H1 (cell line): ENCODE measurements at places on chromosomes 5 and 9. TPM values are rescaled to one million over a fixed set of nuclear protein-coding genes. Genes with fewer than 3 reads are reported as not detected.

DNA sequence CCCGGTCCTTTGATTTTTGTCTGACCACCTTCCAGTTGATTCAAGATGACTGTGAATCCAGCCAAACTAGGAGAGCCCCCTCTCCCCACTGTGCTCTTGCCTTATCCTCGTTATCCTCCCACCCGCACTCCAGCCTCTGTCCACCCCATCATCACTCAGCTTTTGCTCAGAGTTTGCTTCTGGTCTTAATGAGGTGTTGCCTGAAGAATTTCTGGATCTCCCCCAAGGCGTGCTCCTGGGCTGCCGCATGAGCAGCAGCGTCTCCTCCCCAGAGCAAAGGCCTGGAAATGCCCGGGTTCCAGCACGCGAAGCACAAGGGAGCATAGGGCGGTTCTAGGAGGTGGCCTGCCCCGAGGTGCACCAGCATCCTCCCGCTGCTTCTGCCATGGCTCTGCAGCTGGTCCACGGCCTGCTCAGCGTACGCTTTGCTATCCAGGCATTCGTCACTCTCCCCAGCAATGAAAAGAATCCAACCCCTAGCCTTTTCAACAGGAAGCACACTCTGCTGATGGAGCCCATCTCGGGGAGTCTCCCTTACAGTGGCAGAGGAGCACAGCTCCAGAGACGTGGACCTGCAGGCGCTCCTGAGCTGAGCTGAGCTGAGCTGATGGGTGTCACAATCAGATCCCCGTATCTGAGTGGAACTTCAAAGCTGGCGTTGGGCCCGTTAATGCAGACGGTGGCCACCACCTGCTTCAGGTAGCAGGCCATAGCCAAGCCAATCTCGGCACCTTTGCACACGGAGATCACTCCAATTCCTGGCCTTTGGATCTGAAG lies 50.7 kb downstream of the BAAT start:
- H3K4me1 ChIP-seq, result no peaks in the 10 kb centered on the region
- no peaks in the 10 kb centered on the region for H3K27me3 ChIP-seq
- no peak for DNase-seq
- no peaks in the 10 kb centered on the region for H3K36me3 ChIP-seq

DNA sequence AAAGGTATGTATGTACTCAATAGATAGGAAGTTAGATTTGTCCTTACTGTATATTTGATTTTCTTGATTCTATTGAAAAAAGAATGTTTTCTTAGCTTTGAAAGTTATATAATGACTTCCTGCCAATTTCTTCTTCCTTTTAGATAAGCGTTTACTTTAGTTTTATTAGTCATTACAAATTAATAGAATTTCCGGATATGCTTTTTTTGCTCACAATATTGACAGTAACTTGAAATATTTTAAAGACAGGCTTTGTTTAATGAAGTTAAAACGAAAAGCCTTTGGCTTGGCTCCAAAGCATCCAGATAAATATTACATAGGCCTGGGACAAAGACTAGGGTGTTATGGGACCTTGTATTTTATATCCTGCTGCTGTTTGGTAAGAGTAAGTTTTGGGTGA lies 49.5 kb downstream of the CWC27 start:
- no peak overlapping the region for H3K4me3 ChIP-seq
- H3K36me3 ChIP-seq, result 0 out of 2 replicates have a peak, but pooled peaks cover 3% of the 10 kb centered on the region
- no peaks in the 10 kb centered on the region for H3K27me3 ChIP-seq

DNA sequence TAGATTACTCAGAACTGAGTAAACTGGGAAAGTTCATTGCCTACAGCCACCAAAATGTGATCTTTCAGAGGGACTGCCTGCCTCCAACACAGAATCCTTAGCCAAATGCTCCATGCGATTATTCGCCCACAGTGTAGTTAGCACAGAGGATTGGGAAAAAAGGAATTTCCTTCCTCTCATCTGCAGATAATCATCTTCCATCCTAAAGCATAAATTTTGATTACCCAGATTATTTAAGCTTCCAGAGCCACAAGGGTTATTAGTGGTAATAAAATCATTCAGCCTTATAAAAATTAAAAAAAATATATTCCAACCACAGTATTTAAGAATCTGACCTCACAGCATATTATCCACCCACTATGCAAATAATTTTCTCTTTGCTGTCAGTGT lies 285.3 kb upstream of the GRAMD2B start:
- no peak for DNase-seq
- no peak overlapping the region for H3K27ac ChIP-seq
- H3K27me3 ChIP-seq, result no peaks in the 10 kb centered on the region
- H3K36me3 ChIP-seq, result no peaks in the 10 kb centered on the region
- H3K4me3 ChIP-seq, result no peak overlapping the region

DNA sequence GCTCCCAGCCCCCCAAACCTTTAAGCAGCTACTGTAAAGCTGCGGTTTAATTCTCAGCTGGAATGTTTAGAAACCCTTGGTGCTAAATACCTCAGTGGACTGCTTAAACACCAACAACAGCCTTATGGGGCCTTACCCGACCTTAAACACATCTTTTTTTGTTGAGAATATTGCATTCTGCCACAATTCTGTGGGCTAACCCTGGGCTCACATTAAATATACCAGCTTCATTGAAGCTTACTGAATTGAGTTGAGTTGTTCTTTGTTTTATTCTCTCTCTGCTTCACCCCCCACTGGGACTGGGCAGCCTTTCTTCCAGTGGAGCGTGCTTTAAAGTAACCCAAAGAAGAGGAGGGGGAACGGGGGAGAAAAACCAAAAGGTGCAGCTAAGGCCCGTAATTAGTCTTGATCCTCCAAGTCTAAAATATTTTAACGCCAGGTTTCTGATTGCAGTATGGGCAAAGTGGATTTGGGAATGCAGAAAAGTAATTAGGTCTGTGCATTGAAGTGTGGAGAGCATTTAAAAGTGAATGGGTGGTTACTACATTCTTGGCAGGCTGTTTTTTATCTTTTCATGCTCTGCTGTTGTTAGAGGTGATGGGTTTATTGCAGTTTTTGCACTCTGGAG lies 281.2 kb downstream of the NR2F1-AS1 start:
- no peak overlapping the region for H3K4me3 ChIP-seq
- no peak overlapping the region for H3K27ac ChIP-seq
- H3K4me1 ChIP-seq, result peaks cover 15% of the 10 kb centered on the region
- no peaks in the 10 kb centered on the region for H3K27me3 ChIP-seq
- H3K36me3 ChIP-seq, result no peaks in the 10 kb centered on the region

DNA sequence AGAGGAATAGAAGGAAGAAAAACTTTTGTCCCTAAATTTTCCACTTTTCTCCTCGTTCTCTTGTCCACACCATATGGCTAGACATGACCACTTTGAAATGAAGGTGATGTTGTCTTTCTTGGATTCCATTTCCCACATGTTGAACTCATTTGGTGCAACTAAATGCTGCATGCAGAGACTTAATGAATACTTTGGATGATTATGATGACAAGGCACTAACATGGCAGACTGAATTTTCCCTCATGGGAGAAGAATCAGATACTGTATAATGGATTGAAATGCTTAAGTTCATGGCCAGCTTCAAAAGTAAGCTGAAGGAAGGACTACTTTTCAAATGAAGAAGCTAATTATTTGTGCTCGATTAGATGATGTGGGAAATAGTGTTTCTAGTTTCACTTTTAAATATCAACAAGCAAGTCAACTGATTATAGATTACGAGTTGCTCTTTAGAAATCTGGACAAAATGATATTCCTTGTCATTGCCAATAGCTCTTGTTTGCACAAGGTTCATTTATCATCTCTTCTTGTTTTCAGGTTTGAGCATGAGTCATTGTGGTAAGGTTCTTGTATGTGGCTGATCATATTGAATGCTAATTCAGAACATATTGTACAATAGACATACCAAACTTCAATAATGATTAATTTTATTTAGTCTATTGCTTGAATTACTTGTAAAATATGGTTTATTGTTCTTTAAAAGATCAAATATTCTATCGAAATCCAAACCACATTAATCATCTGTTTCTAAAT lies 501.3 kb upstream of the FTMT start:
- H3K36me3 ChIP-seq, result no peaks in the 10 kb centered on the region
- H3K4me3 ChIP-seq, result no peak overlapping the region
- no peak overlapping the region for H3K27ac ChIP-seq

CD74 gene
- polyA plus RNA-seq, result 61.0 and 61.8 TPM in 2 replicates

RGS14 gene
- polyA plus RNA-seq, result 46.1 and 66.5 TPM in 2 replicates
